A673 (cell line): ENCODE measurements at places on chromosomes 7 and 10.
A peak's percentile ranks its signal among the peaks of the same experiment; 100 is the strongest.

- peak; percentile 69 for DNase-seq
These were observed 1.7 kb upstream of the MYO1G start for GRCh38 chr7:44980393-44981034.

- DNase-seq, result no peak
These were observed 314.6 kb downstream of the AUTS2 start for GRCh38 chr7:69912846-69913245.

DNA sequence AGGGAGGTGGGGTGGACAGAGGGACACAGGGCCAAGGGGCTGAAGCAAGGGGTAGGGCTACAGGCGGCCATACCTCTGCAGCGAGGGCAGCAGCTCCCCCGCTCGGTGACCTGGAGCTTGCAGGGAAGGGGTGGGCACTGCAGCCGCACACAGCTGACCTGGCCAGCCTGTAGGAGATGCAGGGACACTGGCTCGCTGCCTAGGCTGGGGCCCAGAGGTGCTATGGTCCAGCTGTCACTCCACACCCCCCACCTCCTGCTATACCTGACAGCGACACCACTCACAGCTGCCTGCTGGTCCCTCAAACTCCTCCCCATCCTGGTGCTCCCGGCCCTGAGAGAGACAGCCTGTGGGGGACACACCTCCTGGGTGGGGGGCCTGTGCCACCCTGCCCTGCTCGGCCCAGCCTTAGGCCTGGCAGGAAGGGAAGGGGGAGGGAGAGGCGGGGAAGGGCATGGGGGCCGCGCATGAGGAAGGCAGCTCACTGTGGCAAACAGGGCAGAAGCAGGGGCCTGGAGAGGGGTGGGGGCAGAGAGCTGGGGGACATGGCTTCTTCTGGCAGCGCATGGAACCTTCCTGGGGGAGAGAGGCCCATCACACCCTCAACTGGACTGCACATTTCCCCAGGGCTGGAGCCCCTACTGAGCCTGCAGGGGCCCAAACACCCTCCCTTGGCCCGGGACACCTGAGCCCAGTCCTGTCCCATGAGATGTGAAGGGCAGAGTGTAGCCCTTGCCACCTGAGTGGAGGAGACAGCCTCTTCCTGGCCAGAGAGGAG is 23.9 kb downstream of the ATP6V1F start:
- no peak for DNase-seq

DNA sequence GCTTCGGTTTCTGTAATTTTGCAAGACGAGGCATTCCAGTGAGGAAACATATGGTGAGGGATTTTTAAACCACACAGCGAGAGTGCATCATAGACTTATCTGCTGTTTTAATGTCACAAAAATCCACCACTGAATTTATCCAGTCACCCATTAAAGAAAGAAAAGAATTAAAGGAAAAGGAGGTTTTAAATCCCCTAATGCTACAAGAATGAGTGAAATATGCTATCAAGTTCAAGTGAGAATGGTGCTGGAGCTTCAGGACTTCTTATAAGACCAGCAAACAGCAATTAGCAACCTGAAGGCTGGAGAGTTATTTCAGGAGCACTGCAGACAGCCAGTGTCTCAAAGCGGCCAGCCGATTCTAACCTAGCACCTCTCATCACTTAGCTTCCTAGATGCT is 439.1 kb upstream of the MGMT start:
- no peak for DNase-seq

- DNase-seq, result no peak
These were observed 72.3 kb downstream of the PRPF18 start for GRCh38 chr10:13658871-13659685.

DNA sequence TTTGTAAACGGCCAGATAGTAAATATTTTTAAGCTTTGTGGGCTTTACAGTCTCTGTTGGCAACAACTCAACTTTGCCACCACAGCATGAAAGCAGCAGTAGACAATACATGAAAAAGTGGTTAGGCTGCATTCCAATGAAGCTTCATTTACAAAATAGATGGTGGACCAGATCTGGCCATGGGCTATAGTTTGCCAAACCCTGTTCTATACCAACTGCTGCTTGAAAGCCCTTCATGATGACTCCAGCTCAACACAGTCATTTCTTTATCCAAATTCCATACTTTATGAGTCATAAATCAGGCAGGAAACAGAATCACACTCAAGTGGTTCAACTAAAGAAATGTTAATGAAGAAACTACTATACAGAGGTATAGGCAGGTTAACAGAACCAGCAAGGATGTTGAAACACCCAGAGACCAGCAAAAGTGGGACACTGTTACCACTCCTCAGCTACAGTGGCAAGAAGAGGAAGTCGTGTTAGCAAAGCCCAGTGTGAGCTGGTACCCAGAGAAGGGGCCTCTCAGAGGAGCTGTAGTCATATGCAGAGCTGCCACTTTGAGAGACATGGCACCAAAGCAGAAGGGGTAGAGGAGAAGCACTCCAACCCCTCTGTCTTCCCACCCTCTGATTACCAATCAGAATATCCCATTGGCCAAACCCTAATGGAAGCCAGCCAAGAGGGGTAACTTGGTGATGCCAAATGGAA is 72.5 kb downstream of the PRLHR start:
- no peak for DNase-seq

DNA sequence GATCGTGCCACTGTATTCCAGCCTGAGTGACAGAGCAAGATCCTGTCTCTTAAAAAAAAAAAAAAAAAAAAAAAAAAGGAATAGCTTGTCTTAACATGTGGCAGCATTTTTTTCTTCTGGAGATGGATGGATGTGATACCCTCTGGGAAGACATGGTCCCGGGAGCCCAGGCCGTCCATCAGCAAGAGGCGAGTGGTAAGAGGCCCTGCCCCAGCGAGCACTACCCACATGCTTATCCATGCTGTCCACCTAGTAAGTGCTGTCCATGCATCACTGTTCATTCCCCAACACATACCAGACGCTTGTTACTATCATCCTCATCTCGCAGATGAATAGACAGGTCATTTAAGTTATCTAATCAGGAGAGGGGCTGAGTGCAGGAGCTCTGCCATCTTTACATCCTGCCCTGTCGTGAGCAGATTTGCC is 12.9 kb downstream of the ATP6V1F start:
- no peak for DNase-seq

DNA sequence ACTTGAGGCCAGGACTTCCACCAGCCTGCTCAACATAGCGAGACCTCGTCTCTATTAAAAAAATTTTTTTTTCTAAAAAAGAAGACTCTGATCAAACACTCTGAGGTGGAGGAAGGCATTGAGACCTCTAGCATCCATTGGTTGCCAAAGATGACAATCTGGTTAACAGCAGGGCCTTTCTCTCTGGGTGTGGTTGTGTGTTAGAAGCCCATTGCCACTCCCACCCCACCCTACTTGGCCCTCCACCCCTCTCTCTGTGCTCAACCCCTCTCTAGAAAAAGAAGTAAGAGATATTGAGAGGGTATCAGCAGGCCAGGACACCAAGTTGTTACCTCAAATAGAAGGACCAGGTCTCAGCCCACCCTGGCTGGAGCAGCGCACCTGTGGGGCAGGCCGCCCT is 57.4 kb upstream of the MXI1 start:
- no peak for DNase-seq

GRCh38 chr7:128940494-128941322 is 3.0 kb downstream of the IRF5 start:
- DNase-seq, result no peak

- DNase-seq, result no peak
These were observed 159.3 kb downstream of the NRCAM start for GRCh38 chr7:108296911-108297310.

- DNase-seq, result no peak
These were observed 4.4 kb upstream of the GLI3 start for GRCh38 chr7:42241424-42241823.

GRCh38 chr10:62413652-62414051 is 39.5 kb downstream of the ZNF365 start:
- no peak for DNase-seq

GRCh38 chr10:58280477-58280876 is 11.5 kb downstream of the CISD1 start:
- no peak for DNase-seq

GRCh38 chr7:7190142-7190541 is 7.8 kb downstream of the C1GALT1 start:
- DNase-seq, result peak; percentile 14

DNA sequence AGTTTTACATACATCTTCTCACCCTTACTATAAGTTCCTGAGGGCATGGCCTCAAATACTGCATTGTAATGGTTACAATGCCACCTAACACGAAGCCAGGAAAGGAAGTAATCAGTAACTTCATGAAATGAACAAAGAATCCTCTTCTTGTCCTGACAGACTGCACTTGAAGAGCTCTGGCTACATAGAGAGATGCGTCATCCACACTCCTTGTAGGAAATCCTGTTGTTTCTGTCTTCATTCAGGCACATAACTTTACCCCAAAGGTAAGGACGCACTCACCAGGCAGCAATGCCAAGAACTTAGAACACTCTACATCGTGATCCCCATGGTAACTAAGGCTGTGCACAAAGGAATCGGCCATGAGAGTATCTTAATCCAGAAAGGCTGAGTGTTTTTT is 80.3 kb upstream of the ARID5B start:
- no peak for DNase-seq

DNA sequence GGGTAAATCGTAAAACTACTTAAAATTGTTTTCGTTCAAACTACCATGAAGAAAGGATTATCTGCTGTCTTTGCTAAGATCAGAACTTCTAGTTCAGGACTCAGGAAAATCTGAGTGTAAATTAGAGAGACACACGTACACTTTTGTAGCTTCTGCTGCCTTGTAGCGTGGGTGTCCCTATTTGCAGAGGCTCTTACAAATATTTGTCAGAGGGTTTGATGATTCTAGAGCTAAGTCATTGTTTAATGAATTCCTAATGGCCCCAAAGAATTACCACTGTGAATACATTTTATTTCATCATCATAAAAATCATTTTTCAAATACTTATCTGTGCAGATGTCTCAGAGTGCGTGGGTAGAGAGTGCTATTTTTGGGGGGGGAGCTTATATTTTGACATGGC is 314.9 kb downstream of the LRMDA start:
- no peak for DNase-seq

- DNase-seq, result no peak
These were observed 133.1 kb downstream of the WDR11 start for GRCh38 chr10:120984221-120984620.

- DNase-seq, result no peak
These were observed 84.7 kb downstream of the CCNY start for GRCh38 chr10:35420827-35421552.

- DNase-seq, result no peak
These were observed 281.6 kb downstream of the HGF start for GRCh38 chr7:81488210-81488609.

DNA sequence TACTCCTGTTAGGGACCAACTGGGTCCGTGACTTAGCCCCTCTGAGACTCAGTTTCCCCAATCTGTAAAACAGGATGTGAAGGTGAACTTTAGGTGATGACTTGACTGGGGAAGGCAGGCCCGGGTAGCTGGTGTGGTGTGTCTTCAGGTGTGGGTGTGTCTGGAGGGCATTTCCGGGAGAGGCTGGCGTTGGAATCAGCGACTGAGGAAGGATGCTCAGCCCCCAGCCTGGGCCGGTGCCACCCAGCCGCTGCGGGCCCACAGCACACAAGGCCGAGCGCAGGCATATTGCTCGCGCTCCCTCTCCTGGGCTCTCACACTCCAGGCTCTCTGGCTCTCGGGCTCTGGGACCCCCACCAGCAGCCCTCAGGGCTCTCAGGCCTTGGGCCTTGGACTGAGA is 31.7 kb upstream of the CNPY1 start:
- no peak for DNase-seq

- DNase-seq, result peak; percentile 86
These were observed 17.5 kb downstream of the ACTA2 start for GRCh38 chr10:88934900-88935672.

- no peak for DNase-seq
These were observed 135.5 kb upstream of the IMMP2L start for GRCh38 chr7:111697771-111698170.

DNA sequence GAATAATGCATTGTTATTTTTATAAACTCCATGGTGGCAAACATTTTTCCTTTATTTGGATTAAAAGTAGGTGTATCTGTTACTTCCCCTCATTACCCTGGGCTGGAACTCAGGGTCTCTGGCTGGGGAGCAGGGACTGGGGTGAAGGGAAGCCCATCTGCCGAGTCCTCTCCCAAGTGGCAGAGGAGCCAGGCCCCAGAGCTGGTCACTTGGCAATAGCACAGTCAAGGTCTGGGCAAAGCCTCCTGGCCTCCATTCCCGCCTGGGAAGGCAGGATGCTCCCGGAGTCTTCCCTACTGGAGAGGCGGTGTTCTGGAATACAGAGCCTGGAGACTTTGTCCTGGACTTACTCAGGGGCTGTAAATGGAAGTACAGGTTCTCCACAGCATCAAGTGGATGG is 76.2 kb downstream of the CDH23 start:
- no peak for DNase-seq

DNA sequence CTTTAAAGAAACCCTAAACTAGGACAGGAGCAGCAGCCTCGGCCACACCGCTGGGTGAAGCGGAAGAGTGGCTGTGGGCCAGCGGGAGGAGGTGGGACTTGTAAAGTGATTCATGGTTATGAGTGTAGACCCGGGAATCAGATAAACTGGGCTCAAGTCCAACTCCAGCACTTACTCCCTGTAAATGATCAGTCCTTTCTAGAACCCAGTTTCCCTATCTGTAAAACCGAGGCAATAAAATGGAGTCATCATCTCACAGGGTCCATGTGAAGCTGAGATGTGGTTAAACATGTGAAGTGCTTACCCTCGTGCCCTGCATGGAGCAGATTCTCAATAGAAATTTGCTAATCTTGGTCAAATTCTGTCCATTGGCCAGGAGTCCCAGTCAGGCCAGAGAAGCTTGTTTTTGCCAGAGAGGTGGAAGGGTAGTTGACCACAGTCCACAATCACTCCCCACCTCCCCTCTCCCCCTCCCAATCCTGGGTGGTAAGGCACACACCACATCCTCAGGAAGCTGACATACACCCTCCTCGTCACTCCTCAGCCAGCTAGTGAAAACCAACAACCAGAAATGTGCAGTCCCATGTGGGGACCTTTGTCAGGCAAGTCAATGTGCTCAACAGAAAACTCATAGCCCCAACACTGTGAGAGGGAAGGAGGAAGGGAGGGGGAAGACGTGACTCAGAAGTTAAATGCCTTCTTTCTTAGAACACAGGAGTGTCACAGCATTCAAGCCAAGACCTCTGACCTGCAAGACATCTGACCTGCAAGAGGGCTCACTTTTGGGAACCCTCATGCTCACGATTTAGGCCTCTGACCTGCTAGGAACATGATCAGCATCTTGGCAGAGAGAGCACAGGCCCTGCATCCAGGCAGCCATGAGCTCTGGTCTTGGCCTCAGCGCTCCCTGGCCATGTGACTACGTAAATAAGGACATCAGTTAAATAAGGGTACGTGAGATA is 145.1 kb downstream of the PLXNA4 start:
- DNase-seq, result peak; percentile 49

GRCh38 chr7:34123316-34123715 is 218.0 kb downstream of the BMPER start:
- DNase-seq, result no peak

DNA sequence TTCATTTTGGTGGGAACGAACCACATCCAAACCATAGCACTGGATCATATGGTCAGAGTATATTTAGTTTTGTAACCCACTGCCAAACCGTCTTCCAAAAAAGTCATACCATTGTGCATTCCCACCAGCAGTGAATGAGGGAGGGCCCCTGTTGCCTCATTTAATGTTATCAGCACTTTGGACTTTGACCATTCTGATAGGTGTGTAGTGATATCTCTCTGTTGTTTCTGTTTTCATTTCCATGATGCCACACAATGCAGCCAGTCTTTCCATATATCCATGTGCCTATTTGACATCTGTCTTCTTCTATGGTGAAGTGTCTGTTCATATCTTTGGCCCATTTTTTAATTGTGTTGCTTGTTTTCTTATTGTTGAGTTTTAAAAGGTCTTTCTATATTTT is 105.0 kb upstream of the PPP2R2D start:
- no peak for DNase-seq

- DNase-seq, result no peak
These were observed 33.4 kb upstream of the SH2D4B start for GRCh38 chr10:80504158-80504811.
